ENCODE measurements at places on chromosomes 2 and 18.

- DNase-seq: no peak
Measured at GRCh38 chr18:22663378-22663777, 245.7 kb upstream of the CTAGE1 start.

- DNase-seq: no peak
Measured at GRCh38 chr2:95728878-95729596, 137.2 kb downstream of the TRIM43 start.

DNA sequence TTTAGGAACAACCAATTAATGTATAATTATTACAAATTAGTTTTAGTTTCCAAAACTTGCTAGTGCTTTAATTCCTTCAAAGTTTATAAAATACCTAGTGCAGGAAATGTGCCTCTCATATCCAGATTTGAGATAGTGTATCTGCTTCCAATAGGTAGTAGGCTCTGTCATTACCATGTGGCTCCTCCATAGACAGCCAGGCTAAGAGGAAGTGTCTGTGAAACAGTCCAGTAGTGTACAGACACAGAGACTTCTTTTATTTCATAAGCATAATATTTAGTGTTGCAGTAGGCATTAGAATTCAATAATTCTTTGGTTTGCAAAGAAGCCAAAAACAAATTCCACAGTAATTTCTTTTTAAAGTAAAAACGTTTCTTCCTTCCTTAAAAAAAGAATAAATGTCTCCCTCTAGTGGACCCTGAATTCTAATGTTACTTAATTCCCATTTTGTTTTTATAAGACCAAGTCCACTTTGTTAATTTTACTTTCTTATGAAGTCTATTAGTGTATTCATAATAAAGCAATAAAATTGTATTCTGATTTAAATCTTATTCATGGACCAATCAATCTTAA, 101.2 kb downstream of the NEB start:
- DNase-seq: no peak

- no peak for DNase-seq
Measured at GRCh38 chr18:68742206-68742605, 27.3 kb upstream of the TMX3 start.

DNA sequence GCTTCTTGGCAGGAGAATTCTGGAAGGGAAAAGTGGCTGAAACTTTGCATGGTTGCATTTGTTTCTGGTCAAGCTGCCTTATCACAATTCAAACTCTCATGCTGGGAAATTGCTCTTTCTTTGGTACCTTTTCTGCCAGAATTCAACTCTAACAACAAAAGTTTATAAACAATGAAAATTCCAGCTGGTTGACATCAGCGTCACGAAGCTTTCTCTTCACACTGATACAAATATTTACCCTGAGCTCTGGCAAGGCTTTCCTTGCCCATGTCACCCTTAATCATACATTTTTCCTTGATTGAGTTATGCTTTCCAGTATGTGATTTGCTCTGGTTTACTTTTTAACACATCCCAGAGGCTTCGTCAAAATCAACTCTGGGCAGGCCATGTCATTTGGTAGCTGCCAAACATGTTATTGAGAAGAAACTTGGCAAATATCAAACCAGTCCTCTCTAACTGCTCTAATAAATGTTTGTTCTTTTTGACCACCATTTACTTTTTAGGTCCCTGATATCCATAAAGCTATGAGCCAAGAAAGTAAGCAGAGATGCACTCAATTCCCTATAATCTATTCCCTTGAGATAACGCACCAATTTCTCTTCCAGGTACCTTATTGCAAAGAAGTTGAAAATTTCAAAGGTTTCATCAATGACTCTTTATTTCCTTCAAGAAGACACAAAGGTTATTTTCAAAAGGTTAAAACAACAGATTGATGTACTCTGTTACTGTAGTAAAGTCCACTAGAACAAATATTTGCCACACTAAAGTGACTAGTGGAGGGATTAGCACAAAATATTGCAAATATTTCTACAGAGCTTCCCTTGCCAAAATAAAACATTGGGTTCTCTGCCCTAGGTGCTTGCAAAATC, 1241.1 kb upstream of the ZEB2 start:
- DNase-seq: no peak

DNA sequence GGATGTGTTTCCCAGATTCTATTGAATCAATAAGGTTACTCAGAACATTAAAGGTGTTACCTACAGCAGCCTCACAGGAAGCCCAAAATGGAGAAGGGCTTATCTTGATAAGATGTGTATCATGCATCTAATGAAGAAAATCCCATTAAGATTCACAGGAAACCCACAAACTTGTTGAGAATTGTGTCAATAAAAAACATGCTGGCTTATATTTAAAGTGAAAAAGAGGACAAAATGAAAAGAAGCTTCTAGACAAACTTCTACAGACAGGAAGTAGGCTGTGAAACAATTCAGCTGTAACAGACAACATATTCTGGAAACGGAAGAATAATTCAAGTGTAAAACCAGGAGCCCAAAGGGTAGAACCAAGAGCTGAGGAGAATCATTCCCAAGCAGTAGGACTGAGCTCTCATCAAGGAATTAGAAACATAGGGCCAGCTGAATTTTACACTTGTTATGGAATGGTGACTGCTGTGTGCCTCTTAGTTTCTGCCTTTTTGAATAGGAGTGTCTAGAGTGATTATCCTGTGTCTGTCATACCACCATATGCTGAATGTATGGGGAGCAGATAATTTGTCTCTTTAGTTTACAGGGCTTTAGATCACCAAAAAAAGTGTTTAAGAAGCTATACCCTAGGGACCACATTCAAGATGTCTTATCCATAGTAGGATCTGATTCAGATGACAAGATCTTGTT, 9.6 kb downstream of the IMMT start:
- no peak for DNase-seq

DNA sequence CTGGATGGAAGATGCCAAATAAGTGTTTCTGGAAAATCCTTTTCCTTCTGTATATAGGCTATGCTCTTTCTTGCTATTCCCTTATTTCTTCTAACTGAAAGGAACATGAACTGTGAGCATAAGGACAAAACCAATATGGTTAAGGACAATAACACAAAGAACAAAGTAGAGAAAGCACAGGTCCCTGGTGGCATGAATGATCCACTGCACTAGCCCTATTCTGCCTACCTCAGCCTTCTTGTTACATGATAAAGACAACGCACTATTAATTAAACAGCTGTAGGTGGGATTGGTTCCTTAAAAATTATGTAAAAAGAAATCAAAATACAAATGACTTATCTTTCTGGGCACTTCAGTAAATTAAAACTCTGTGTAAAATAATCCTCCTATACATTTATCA, 1.9 kb upstream of the WDR75 start:
- no peak for DNase-seq

DNA sequence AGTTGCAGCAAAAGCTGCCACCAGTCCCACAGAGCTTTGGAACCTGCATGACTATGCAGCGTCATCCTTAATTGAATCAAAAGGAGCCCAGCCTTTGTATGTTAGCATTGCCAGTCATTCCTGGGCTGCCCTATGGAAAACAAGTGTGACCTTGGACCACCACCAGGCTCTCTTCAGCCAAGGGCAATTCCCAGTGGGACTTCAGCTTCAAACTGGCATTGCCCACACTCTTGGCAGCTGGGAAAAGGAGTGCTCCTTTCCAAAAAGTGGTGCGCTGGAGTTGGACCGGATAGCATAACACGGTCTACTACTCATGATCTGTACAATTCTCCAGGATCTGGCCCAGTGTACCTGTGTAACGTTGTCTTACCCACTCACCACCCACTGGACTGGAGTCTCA, 259.5 kb downstream of the MREG start:
- DNase-seq: no peak

DNA sequence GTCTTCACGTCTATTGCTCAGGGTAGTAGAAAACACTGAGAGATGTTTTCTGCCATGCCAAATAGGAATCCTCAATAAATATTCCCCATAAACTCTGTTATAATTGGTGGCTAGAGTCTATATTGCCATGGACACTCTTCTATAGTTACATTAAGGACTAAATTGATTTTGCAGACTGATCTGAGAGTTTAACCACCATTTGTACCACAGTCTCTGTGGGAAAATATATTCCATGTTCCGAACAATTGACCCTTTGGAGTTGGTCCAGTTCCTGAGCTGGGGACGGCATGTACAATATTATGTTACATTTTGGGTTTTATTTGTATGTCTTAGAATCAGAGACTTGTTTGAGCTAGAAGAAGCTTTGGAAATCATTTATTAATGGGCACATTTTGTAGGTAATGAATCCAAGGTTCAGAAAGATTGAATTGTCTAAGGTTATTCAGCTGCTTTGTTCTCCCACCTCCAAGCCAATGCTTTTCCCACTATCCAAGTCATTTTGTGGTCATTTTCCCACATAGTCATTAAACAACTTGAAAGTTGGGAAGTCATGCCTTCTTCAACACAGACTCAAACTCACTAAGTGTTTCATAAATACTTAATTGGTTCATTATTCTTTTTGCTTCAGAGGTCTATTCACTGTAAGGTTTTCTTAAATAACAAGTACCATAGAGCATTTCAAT, 5.1 kb upstream of the PPP1CB start:
- no peak for DNase-seq

DNA sequence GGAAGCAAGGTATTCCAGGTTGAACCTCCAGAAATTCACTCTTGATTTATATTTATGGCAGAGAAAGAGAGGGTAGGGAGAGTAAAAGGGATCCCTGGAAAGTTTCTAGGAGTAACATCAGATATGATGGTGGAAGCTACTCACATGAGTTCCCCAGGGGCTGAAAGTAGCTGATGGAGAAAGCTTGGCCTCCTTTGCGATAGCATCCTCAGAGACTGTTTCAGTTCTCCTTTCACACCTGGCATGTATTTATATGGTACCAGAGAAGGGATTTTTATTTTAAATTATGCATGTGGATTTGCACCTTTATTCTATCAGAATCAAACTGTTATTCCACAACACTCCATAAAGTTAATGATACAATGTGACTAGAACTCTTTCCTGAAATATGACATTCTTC, 126.3 kb upstream of the OSR1 start:
- DNase-seq: no peak

DNA sequence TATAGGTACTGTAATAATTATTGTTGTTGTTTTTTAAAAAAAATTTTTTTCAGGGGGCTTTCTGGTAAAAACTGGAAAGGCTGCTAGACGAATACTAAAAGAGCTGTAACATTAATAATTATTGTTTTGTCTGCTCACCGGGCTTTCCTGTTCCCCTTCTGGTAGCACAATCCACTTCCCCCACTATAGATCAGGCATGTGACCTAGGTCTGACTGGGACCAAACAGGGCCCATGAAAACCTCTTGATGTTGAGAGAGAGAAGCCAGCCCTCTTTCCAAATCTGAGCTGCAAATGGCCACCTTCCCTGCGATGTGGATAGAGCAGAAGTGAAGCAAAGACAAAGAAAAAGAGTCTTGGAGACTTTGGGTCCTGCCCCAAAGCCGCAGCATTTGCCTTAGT, 23.4 kb downstream of the SH2D6 start:
- no peak for DNase-seq

DNA sequence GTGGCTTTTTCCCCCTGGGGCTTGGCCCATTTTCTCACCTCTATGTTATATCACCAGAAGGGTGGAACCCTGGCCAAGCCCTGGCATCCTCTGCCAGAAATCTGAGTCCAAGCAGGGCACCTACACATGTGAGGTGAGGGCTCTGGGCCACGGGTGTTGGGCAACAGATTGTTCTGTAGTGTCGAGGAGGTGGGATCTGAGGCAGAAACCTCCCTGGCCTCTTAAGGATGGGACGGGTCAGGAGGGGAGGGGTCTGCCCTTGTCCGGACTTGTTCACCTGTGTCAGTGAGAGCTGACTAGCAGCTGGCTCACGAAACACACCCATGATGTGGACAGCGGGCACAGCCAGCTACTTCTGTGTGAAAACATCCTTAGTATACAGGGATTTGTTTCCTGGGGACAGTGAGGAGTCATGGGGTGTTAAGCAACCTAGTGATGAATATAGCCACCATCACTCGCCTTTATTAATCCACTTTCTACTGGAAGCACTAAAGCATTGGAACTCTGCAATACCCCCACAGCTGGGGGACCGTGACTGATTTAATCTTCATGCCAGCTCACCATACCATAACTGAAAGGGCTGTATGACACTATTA, 35.6 kb downstream of the EPAS1 start:
- DNase-seq: no peak
